ENCODE measurements at places on chromosomes 4 and X. TPM values are rescaled to one million over a fixed set of nuclear protein-coding genes. Genes with fewer than 3 reads are reported as not detected.

The TRAM1L1 gene
- 7.2 TPM for polyA plus RNA-seq

The GCNA gene
- 1.6 TPM for polyA plus RNA-seq

The SCML2 gene
- 1.3 TPM for polyA plus RNA-seq

The CENPU gene
- 2.2 TPM for polyA plus RNA-seq

GRCh38 chr4:109672169-109672930 lies 30.9 kb downstream of the CASP6 start:
- no peak for DNase-seq

DNA sequence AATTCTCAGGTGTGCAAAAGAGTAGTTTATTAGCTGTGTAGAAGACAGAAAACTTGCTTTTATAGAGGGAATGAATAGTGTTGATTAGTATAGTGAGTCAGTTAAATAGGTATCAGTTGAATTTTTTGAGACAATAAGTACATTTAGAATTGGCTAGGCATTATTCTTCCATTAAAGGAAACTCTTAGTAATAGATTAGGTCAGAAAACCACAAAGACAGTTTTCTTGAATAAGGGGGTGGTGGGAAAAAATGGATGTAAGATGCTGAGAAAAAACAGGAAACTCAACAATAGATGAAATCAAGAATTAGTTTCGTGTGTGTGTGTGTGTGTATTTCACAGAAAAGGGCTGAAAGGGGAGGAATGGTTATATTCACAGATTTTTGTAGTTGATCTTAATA lies 16.8 kb downstream of the CD38 start:
- DNase-seq = no peak

DNA sequence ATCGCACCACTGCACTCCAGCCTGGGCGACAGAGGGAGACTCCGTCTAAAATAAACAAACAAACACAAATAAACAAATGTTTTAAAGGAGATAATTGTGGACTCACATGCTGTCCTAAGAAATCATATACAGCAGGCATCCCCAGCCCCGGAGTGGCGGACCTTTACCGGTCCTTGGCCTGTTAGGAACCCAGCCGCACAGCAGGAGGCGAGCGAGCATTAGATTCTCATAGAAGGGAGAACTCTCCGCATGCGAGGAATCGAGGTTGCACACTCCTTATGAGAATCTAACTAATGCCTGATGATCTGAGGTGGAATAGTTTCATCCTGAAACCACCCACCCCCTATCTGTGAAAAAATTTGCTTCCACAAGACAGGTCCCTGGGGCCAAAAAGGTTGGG lies 39.0 kb downstream of the EIF2S3 start:
- DNase-seq = no peak

Data from kidney (tissue), 22 donors.